ENCODE measurements at places on chromosomes 7 and 10.

DNA sequence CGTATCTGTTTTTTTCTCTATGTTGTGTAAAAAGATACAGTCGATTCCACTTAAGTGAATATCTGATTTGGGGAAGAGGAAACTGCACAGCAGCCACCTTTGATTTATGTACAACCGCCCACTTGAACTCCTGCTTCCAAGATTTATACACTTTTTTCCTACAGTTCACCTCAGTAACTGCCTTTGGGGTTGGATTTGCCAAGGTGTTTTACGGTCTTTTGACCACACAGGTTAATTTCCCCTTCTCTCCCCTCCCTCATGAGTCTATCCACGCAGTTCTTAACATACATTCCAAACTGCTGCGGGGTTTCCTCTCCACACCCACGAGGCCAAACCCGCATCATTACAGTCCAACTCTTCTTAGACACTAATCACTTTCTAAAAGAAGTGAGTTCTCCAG, 277.0 kb downstream of the USP6NL start:
- DNase-seq = no peak

- DNase-seq = no peak
Observed at GRCh38 chr10:127013691-127014473, 108.7 kb downstream of the DOCK1 start.

DNA sequence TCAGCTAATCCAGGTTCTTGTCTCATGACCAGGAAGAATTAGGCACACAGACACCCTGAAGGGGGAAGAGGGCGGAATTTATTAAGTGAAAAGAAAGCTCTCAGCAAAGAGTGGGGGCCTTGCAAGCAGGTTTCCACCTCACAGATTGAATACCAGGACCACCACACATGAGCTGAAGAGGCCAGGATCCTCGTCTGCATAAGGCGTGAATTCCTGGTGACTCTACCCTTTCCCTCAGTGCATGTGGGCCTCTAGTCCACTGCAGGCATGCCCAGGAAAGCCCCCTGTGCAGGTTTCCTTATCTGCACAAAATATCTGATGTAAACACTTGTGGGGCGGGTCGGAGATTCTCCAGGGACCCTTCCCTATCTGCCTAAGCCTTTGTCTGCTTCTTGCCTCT, 782.1 kb upstream of the LRRN3 start:
- no peak for DNase-seq

DNA sequence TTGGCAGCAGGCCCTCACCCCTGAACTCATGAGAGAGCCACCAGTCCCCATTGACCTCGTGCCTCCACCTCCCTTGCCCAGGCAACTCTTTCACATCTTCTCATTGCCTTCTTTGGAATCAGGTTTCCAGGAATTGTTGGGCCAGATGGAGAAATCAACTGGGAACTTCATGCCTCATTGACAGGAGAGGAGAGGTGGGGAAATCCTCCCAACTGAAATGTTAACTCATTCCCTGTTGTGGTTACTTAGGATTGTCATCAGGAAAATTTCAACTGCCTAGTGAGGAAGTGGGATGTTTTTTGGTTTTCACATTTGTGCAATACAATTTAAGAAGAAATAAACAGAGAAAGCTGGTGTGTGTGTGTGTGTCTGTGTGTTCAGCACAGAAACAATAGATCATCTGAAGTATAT, 106.6 kb upstream of the INHBA start:
- DNase-seq = no peak

- no peak for DNase-seq
Observed at GRCh38 chr7:50641442-50642405, 76.5 kb upstream of the DDC start.

DNA sequence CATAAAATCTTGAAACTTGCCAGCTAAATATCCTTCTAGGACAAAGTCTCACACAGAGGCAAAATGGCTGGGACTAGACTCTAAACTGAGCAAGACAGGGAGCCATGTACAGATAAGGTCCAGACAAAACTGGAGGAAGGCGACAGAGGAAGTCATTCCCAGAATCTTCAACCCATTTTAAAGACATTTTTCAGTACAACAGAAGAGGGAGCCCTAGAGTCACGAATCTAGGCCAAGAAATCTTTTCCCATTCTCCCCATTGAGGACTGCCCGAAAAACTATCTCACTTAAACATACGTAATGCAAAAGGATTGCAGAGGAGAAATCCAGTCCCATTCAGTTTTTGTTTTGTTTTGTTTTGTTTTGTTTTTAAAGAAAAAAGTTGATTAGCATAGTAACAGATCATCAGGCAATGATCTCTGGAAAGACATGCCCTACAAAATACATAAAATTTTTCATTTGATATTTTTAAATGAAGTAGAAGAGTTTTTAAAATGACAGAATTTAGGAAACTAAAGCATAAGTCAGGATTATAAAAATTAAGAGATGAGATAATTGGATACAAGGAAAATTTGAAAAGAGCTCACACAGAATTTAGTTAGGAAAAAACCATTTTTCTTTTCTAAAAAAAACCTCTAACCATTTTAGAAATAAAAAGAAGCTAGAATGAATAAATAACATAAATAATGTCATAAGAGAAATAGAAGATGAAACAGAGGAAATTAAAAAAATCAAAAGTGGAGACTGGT, 16.9 kb upstream of the PRF1 start:
- no peak for DNase-seq

- no peak for DNase-seq
Observed at GRCh38 chr7:128963327-128963757, 25.6 kb downstream of the IRF5 start.

DNA sequence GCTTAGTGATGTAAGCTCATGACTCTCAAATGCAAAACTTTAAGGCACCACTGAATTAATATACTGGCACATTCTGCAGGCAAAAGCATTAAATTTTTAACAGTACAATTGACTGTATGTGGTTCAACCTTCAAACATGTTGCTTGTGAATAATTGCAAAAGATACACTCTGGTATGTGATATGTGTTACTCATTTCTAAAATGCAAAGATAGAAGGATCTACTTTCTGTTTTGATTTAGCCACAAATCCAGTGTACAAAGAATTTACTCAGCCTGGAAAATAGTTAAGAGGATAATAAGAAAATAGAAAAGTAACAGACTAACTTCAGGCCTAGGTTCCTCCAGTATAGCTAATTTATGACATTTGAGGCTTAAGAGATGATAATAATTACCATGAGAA, 66.6 kb upstream of the NOBOX start:
- DNase-seq = no peak

- DNase-seq = no peak
Observed at GRCh38 chr7:84159435-84159834, 35.2 kb downstream of the SEMA3A start.

DNA sequence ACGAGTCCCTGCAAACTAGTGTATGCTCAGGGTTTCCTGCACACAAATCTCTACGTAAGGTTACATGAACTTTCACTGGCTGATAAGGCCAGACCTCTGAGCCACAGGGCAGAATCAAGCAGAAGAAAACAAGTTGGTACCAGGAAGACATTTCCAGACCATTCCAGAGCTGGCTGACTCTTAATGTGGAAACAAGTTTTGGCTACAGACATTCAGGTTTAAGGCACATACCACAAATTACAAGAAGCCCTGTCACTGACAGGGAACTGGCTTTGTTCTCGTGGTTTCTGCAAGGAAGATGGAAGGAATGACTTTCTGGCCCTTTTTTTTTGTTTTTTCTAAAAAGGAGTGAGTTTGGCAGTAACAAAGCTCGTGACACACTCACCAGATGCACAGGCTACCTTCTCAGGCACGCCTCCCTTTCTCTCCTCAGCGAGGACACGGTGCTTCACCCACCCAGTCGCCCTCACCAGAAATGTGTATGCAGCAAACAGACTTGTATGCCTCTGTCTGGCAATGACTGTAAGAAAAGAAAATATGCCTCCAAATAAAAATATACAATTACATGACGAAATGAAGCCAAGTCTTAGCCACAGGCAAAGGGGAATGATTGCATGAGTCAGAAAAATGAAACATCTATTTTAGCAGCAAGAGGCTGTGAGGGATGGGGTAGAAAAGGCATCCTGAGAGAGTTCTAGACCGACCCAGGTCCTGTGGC, 22.6 kb downstream of the PLAC9 start:
- no peak for DNase-seq

- no peak for DNase-seq
Observed at GRCh38 chr10:81847675-81848074, 27.3 kb upstream of the NRG3 start.

DNA sequence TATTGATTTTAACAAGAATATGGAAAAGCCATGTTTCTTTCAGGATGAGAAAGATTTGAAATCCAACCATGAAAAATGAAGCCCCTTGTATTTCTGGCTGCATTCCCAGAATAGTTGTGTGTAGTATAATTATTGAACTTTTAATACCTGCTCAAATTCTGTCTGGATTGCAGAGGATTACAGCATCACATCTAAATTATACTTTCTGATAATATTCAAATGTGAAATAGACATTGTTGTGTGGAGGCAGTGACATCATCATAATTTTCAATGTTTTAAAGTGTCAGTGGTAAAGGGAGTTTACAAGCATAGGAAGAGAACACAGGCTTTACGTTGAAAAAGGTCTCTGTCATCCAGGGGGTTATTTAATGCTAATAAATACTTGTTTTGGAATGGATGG, 93.4 kb downstream of the POLL start:
- DNase-seq = no peak

DNA sequence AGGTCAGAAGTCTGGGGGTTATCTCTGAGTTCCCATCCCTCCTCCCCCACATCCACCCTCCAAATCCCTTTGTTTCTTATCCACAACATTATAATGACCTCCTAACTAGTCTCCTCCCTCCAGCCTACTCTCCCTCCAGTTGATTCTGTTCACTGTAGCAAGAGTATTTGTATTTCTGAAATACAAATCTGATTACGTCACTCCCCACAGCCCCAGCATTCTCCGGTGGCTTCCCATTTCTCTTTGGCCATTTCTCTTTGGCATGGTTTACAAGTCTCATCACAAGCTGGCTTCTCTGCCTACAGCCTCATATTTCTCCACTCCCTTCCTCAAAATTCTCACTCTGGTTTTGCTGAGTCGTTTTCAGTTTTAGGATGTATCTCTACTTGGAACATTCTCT, 24.6 kb upstream of the MRPS33 start:
- DNase-seq = no peak

- no peak for DNase-seq
Observed at GRCh38 chr10:81109200-81109752, 571.6 kb downstream of the SH2D4B start.

DNA sequence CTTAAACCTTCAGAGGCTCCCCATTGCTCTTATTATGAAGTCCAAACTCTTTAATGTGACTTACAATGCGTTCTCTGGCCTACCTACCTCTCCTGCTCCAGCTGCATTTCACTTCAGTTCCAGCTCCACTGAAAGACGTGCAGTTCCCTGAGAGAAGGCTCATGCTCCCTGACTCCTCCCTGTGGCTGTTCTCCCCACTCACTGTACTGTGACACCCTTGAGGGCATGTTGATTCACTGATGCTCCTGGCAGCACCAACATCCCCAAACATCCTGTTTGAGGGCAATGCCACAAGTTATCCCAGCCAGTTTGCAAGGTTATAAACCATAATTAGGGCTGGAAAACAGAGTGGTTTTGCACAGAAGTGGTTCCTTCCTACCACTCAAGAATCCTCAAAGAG, 111.2 kb downstream of the LSM5 start:
- no peak for DNase-seq

- DNase-seq = no peak
Observed at GRCh38 chr7:117645481-117646165, 165.8 kb downstream of the CFTR start.

DNA sequence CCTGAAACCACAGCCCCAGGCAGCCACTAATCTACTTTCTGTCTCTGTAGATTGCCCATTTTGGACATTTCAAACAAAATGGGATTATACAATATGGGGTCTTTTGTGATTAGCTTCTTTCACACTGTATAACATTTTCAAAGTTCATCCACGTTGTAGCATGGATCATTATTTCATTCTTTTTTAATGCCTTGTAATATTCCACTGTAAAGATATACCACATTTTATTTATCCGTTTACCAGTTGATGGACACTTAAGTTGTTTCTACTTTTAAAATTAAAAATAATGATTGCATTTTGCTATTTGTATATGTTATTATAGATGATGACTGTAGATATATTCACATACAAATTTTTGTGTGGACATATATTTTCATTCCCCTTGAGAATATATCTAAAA, 60.7 kb downstream of the CUBN start:
- no peak for DNase-seq

- no peak for DNase-seq
Observed at GRCh38 chr7:101991860-101992259, 174.4 kb downstream of the CUX1 start.

- DNase-seq = no peak
Observed at GRCh38 chr7:1052031-1052818, 7.9 kb downstream of the GPR146 start.

DNA sequence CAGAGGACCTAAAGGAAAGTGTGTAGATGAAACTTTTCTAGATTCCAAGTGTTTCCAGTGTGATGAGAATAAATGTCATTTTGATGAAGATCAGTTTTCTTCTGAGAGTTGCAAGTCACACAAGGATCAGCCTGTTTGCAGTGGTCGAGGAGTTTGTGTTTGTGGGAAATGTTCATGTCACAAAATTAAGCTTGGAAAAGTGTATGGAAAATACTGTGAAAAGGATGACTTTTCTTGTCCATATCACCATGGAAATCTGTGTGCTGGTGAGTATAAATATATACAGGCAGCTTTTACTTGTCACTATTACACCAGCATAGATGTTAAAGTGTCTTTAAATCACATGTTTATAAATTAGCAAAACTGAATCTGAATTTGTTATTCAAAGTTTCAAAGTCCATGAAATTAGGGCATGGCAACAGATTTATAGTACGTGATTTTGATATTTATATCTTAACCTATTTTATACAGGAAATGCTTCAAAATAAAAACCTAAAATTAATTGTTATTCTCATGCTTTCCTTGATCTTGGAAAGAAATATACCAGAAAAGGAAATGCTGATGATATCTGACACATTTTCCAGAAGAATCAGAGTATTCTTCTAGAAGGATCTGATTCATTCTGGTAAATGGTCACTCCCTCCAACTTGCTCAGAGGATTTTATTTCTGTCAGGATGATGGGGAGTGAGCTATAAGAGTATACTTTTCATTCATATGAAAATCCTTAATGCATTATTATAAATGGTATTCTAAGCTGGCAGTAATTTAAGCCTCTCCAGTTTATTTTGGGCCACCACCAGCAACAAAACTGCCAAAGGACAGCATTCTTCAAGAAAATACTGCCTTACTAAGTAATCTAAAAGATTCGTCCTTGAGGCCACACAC, 71.4 kb downstream of the ITGB8 start:
- DNase-seq = no peak

GRCh38 chr7:117780832-117781231, 92.4 kb downstream of the CTTNBP2 start:
- no peak for DNase-seq

DNA sequence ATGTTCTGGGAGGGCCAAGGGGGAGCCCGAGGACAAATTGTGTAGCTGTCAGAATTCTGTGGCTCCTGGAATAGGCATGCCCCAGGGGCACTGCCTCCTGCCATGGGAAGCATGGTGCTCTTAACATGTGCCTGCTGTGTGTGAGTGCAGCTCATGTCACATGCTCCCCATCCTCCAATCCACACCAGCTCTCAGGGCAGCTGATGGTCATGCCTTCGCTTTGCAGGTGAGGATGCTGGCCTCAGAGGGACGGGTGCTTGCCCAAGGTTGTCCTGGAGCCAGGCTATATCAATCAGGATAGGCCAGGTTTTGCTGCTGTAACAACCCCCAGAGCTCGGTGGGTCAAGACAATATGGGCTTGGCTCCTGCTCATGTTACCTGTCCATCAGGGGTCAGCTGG, 303.4 kb downstream of the RPS24 start:
- no peak for DNase-seq

- DNase-seq = no peak
Observed at GRCh38 chr7:25579778-25580075, 351.4 kb upstream of the NPVF start.

Data from cortex of kidney (tissue), 1 donor.